ENCODE measurements at places on chromosomes 1 and 21. TPM values are rescaled to one million over a fixed set of nuclear protein-coding genes. Genes with fewer than 3 reads are reported as not detected.

Gene SZT2
- 6.7 TPM for polyA plus RNA-seq

- no peak for DNase-seq
These were observed 34.2 kb upstream of the GPR137B start for GRCh38 chr1:236108027-236108648.

DNA sequence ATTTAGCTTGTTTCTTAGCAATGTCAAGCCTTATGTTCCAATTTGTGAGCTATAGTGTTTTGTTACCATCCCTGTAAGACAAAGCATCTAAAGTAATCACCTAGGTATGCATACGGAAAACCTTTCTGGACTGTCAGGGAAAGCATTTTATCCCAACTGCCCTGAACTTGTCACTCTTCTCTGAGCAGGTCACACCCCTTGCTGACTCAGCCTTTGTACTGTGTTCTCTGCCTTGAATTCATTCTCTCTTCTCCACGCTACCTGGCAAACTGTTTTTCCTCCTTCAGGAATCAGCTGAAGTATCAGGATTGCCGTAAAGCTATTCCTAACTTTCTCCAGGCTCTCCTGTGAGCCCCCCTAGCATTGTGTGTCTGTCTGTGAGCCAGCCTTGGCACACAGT lies 54.2 kb downstream of the PBX1 start:
- peak; percentile 59 for DNase-seq

GRCh38 chr21:25806060-25806459 lies 71.3 kb downstream of the GABPA start:
- DNase-seq, result peak; percentile 49

DNA sequence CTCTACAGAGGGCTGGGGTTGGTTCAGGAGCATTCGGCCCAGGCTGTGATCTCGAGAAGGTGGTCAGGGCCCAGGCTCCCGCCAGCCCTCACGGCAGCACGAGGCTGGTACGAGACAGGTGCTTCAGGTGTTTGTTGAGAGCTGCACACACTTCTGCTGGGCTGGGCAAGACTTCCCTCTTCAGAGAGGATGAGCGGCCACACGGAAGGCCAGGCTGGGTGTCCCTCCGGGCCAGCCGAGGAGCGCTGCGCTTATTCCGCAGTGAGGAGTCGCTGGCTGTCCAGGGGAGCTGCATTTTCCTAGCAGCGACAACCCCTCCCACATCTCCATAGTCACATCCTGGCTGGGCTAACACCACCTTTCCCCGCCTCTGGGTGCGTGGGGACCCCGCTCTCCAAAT lies 50.5 kb downstream of the PDE9A start:
- DNase-seq, result no peak

Gene TRIM63
- not detected for polyA plus RNA-seq

- no peak for DNase-seq
These were observed 1.5 kb upstream of the CDC20 start for GRCh38 chr1:43357251-43357650.

Gene GNG4
- polyA plus RNA-seq, result not detected

Gene NVL
- 25.4 TPM for polyA plus RNA-seq

- DNase-seq, result no peak
These were observed 23.9 kb downstream of the GNAT2 start for GRCh38 chr1:109595531-109595930.

- no peak for DNase-seq
These were observed 127.5 kb upstream of the SAMSN1 start for GRCh38 chr21:14673649-14674048.

DNA sequence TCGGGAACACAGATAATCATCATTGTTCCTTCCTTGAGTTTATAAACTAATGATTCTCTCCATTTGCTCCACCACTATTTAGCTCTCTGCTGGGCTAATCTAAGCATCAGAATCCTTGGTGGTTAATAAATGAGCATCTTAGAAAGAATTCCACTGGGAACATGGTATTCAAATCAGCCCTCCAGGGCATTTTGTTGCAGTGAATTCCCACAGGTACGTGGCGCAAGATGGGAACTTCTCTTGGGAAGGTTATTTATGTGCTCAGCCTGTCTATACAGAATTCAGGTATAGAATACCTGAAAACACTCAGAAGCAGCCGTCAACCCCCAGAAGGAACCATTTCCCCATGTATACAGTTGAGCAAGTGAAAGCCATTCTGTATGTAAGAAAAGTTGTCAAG lies 131.5 kb downstream of the NTNG1 start:
- no peak for DNase-seq

- no peak for DNase-seq
These were observed 206.4 kb downstream of the PLD5 start for GRCh38 chr1:242318140-242318539.

- no peak for DNase-seq
These were observed 3.6 kb downstream of the STX6 start for GRCh38 chr1:181018901-181019681.

Gene DYRK3
- polyA plus RNA-seq, result 15.0 TPM

Gene NOS1AP
- 0.02 TPM for polyA plus RNA-seq

Gene RGS8
- not detected for polyA plus RNA-seq

Gene RXFP4
- not detected for polyA plus RNA-seq

GRCh38 chr1:5514527-5515183 lies 477.6 kb downstream of the NPHP4 start:
- DNase-seq, result no peak

- DNase-seq, result peak; percentile 69
These were observed 119.8 kb downstream of the SIK1 start for GRCh38 chr21:43306911-43307676.

DNA sequence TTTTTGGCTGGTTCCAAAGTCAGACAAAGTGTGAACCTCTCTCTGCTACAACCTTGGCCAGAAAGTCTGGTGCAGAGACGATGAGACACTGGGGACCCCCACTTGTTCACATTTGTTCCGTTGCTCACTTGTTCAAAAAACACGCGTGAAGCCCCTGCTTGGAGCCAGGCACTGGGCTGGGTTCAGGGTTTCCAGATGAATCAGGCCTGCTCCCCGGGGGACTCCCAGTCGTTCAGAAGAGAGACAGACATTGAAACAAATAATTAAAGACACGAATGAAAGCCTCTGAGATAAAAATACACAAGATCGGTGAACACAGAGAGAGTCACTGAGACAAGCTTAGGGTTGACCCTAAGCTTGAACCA lies 101.5 kb upstream of the RUNX3 start:
- DNase-seq, result no peak

Gene FMO1
- 0.17 TPM for polyA plus RNA-seq

- DNase-seq, result no peak
These were observed 97.9 kb upstream of the RGS1 start for GRCh38 chr1:192477630-192478029.

DNA sequence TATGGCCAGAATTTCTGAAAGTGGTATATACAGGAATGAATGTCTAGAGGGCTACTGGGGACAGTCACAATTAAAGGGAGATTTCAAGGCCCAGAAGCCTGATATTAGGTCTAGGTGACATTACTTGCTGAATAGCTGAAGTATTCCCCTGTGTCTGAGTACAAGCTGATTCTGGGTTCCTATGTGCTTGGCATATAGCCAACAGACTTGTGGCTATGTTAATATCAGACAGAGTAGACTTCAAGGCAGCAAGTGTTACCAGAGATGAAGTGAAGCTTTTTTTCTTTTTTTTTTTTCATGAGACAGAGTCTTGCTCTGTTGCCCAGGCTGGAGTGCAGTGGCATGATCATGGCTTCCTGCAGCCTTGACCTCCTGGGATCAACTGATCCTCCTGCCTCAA lies 8.3 kb downstream of the TTC4 start:
- DNase-seq, result no peak

- DNase-seq, result no peak
These were observed 757.3 kb downstream of the LTN1 start for GRCh38 chr21:28235169-28235895.

Gene HECTD3
- 34.9 TPM for polyA plus RNA-seq

GRCh38 chr1:213119794-213120193 lies 68.8 kb downstream of the RPS6KC1 start:
- no peak for DNase-seq

Gene GIPC2
- polyA plus RNA-seq, result 0.28 TPM

DNA sequence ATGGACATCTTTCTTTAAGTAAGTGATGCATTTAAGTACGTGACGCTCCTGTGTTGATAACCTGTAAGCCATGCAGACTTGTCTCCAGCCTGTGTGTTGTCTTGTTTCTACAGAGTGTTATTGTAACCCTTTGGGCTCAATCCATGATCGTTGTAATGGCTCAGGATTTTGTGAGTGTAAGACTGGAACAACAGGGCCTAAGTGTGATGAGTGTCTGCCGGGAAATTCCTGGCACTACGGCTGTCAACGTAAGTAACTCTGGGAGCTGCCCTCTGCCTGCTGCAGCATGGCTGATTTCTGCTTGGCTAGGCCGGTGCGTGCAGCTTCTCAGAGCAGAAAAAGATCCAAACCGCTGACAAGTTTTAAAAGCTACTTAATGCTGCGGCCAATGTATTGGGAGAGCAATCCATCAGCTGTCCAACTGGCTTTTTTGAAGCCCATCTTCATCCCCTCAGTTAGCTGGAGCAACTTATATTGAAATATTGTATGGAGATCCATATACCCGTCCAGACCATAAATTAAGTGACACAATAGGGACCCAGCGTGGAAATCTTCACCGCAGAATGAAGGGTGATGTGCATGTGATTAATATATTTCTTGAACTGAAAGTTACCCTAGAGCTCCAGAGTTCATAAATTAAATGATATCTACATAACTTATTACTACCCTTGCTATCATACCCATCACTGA lies 295.9 kb downstream of the NTNG1 start:
- no peak for DNase-seq

DNA sequence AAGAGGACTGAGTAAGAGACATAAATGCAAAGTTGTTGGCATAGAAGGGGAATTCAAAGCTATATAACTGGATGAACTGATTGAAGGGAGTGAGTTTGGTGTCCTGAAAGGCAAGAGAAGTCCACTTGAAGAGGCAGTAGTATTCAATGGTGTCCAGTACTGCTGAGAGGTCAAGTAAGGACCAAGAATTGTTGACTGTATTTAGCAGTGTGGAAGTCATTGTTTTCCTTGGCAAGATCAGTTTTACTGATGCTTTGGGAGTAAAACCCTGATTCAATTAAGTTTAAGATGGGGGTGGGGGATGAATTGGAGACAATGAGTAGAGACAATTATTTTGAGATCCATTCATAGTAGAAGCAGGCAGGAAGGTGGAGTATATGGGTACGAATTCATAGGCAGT lies 5.8 kb upstream of the LRRC8D start:
- no peak for DNase-seq

GRCh38 chr1:32733582-32734321 lies 31.2 kb upstream of the SYNC start:
- no peak for DNase-seq

Gene PTGER3
- 0.04 TPM for polyA plus RNA-seq

Gene LDLRAD2
- polyA plus RNA-seq, result not detected

DNA sequence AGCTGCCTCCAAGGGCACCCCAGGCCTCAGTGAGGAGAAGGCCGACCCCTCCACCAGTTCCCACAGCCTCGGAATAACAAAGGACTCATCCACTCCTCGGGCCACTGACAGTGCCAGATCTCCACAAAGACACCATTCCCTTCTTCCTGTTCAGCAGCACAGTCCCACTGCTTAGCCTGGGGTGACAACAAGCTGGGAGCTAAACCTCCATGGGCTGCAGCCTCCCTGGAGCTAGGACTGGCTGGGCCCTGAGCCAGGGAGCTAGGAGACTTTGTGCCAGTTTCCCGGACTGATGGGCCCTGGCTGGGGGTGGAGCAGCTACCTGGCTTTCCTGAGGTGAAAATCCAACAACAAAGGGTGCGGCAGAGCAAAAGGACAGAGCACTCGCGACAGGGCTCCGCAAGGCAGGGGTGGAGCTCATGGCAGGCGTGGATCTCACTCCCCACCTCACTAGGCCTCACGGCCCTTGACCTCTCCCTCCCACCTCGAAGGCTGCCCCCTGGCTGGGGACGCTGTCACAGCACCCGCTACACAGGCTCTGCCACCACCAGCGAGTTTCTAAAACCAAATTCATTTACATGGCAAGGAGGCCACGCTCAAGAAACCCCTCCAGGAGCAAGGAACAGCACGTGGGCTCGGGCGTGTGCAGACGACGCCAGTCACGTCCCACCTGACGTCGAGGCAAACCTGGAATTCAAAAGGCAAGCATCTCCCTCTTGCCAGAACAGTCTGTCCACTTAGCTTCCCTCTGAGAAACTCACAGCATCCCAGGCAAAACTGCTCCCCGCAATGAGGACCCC lies 13.8 kb downstream of the SLC35E2B start:
- no peak for DNase-seq

DNA sequence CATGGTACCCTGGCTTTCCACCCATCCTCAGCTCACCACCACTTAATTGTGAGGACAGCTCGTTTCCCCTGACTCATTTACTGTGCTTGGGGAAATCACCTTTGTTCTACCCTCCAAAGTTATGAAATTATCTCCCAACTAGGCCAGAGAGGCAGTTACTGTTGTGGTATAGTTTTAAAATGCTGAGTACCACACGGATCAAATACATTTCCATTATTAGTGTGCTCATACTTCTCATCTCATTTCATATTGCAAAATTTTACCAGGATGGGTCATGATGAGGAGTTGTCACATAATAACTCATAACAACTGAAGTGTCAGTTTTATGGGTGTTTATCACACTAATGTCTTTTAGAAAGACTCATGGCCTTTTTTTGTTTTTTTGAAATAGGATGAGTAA lies 9.2 kb upstream of the OR2B11 start:
- no peak for DNase-seq

Gene OPTC
- not detected for polyA plus RNA-seq

Gene DNM3
- 2.0 TPM for polyA plus RNA-seq

DNA sequence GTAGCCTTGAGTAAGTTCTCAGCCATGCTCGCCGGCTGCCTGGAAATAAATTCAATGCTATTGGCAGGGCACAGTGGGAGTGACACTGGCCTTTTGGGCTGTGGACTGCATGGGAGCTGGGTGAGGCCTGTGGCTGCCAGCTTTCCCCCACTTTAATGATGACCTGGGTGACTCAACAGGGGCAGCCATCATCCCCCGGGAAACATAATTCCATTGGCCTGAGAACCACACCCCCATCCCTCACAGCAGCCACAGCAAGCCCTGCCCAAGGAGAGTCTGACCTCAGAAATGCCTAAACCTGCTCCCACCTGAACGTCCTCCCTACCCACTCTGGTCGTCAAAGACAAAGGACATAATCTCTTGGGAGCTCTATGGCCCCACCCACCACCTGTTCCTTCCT lies 384.0 kb downstream of the LTN1 start:
- no peak for DNase-seq

Gene TMEM269
- polyA plus RNA-seq, result not detected

DNA sequence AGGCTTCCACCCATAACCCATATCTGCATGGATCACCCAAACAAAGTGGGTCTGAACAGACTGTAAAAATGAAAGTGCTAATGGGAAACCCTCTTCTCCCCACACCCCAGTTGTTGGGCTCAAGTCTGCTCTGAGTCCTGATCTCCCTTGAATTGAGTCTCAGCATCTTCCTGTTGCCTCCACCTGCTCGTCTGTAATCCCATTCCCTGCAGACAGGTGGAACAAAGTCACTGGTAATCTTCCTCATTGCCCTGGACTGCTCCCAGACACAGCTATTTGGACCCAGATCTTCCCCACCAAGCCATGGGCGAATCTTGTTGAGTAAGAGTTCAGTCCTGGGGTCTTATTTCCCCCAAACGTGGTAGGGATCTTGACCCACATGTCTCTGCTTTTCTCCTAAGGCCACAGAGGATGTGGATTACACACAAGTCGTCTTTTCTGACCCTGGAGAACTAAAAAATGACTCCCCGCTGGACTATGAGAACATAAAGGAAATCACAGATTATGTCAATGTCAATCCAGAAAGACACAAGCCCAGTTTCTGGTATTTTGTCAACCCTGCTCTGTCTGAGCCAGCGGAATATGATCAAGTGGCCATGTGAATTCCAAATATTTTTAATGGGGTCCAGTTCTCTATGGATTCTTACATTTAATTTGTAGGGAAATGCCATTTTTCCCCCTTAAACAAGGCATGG lies 15.7 kb downstream of the AVPR1B start:
- DNase-seq, result no peak

All from keratinocyte (primary cell).